ENCODE measurements at places on chromosomes 5 and 9. TPM values are rescaled to one million over a fixed set of nuclear protein-coding genes. Genes with fewer than 3 reads are reported as not detected.
A peak's percentile ranks its signal among the peaks of the same experiment; 100 is the strongest.

- no peaks in the 10 kb centered on the region for H3K4me1 ChIP-seq
- H3K27me3 ChIP-seq: no peaks in the 10 kb centered on the region
- no peak overlapping the region for H3K4me3 ChIP-seq
- H3K36me3 ChIP-seq: no peaks in the 10 kb centered on the region
Measured at GRCh38 chr5:82758881-82759280, 318.3 kb downstream of the TMEM167A start.

- H3K4me1 ChIP-seq: peaks cover 3% of the 10 kb centered on the region
- no peaks in the 10 kb centered on the region for H3K36me3 ChIP-seq
- no peak for DNase-seq
- H3K27ac ChIP-seq: no peak overlapping the region
Measured at GRCh38 chr5:58075907-58076306, 384.0 kb downstream of the PLK2 start.

- H3K27ac ChIP-seq: no peak overlapping the region
- DNase-seq: no peak
- no peaks in the 10 kb centered on the region for H3K4me1 ChIP-seq
Measured at GRCh38 chr5:171426266-171426665, 6.8 kb downstream of the FGF18 start.

GRCh38 chr9:133920471-133920870, 71.7 kb downstream of the VAV2 start:
- H3K4me3 ChIP-seq: no peak overlapping the region
- DNase-seq: no peak
- H3K4me1 ChIP-seq: peaks cover 20% of the 10 kb centered on the region
- no peak overlapping the region for H3K27ac ChIP-seq

DNA sequence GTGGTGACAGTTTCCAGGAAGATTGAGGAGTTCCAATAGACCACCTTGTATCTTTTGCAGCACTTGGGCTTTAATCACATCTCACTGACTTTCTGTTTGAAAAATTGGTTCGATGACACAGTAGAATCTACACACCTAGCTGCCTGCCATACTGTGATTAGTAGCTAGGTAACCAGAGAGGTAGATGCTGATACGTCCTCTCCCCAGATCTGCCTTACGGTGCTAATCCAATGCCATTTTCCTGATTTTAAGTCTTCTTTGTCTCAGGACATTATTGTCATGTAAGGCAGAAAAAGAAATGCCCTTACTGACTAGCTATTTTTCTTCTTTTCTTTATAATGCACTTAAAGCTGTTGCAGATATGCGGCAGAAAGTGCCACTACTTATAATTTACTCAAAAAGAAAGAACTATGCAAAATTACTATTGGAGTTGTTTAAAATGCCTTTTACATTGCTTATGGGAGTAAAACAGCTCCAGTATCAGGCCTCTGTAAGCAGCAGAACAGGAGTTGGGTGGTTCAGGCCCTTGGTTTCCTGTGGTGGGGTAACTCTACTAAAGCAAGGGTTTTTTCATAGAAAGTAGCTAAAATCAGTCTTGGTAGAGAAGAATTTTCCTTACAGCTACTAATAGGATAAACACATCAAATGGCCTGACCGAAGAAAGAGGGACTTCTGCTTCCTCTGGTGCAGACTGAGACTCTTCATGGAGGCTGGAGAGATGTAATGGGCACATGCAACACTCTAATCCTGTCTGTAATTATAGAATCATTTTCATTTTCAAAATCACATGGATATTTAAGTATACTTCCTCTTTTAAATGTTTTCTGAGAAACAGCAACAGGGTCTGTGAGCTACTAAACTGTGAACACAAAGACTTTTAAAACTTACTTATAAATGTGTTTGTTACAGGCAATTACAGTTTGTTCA, 177.2 kb downstream of the MAPKAP1 start:
- H3K27ac ChIP-seq: no peak overlapping the region
- no peaks in the 10 kb centered on the region for H3K27me3 ChIP-seq
- no peak for DNase-seq
- no peak overlapping the region for H3K4me3 ChIP-seq

DNA sequence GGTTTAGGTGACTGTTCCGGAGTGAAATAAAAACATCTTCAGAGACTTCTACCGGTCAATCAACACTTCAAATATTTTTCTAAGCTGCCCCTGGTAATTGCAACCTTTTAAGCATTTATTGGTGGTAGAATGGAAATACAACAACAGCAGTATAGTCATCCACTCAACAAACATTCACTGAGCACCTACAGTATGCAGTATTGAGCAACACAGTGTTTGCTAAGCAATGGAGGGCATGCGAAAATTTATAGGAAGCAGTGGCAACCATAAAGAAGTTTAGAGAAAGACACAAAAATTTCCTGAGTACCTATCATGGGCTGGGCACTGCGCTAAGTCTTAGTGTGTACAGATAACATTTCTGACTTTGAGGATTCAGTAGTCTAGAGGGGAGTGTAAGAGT, 12.0 kb upstream of the SSBP2 start:
- H3K4me3 ChIP-seq: no peak overlapping the region
- no peaks in the 10 kb centered on the region for H3K27me3 ChIP-seq
- peaks cover 5% of the 10 kb centered on the region for H3K4me1 ChIP-seq
- H3K36me3 ChIP-seq: no peaks in the 10 kb centered on the region

GRCh38 chr5:180353048-180353979, at the start of gene GFPT2:
Gene GFPT2, minus strand, starts transcription at chr5:180353336. Its CDS starts 119 bp downstream, at chr5:180353217.
- H3K27ac ChIP-seq: peak within 1 kb of the TSS; percentile 47
- no peaks in the 10 kb centered on the region for H3K36me3 ChIP-seq
- H3K27me3 ChIP-seq: no peaks in the 10 kb centered on the region
- peak within 1 kb of the TSS; percentile 75 for H3K4me3 ChIP-seq

DNA sequence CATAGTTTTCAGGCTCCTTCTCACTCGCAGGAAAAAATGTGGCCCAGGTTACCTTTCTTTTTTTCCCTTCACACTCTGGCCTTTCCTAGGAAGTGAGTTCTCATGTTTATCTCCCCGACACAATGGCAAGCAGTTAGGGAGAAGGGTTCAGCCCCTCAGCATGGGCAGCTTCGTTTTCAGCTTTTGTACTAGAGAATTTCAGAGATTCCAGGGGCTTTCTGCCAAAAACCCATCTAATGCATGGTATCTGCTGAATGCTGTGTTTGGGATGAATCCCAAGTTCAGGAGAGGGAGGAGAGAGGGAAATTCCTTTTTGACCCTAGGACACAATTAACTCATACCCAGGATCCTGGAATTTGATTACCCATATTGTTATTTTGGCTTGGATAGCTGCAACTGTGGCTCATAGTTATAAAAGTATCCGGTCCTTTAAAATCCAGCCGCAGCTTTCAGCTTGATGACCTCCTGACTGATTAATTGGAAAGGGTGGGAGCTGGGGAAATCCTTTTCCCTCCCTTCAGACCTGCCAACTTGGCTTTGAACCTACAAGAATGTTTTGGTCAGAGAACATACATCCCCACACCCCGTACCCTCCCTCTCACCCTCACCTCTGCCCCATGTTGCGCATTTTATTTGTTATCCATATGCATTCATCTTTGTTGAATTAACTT, 78.4 kb downstream of the TMEM252 start:
- peak; percentile 37 for DNase-seq
- H3K27me3 ChIP-seq: peaks cover 2% of the 10 kb centered on the region

DNA sequence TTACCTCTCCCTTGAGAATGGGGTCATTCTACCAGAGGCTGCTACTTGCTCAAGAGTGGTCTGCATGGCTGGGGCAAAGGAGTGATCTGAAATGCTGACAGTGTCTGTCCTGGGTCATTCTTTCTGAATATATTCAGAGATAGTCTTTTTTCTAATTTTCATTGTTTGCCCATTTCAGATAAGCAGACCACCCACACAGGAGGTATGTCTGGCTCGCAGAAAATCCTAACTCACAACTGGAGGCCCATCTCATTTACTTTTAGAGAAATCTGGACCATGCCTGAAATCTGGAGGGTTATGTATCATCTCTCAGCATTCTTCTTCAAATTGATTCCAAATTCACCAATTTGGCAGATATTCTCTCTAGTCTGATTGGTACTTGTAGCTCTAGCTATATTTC, 227.6 kb downstream of the SEC61B start:
- no peak for DNase-seq
- H3K27me3 ChIP-seq: peaks cover 2% of the 10 kb centered on the region
- no peak overlapping the region for H3K27ac ChIP-seq
- peaks cover 10% of the 10 kb centered on the region for H3K4me1 ChIP-seq
- H3K36me3 ChIP-seq: no peaks in the 10 kb centered on the region
- H3K4me3 ChIP-seq: no peak overlapping the region

Gene CENPP
- 1.9 TPM for total RNA-seq

Gene C9
- 0.07 TPM for total RNA-seq

Gene PCDHB16
- 3.2 TPM for total RNA-seq

Gene CCDC107
- total RNA-seq: 18.8 TPM

Gene PLEKHG4B
- total RNA-seq: 6.1 TPM

Gene NKD2
- total RNA-seq: 0.48 TPM

Gene CDKN2A
- total RNA-seq: 71.6 TPM
